ENCODE measurements at places on chromosomes 2 and 18.

DNA sequence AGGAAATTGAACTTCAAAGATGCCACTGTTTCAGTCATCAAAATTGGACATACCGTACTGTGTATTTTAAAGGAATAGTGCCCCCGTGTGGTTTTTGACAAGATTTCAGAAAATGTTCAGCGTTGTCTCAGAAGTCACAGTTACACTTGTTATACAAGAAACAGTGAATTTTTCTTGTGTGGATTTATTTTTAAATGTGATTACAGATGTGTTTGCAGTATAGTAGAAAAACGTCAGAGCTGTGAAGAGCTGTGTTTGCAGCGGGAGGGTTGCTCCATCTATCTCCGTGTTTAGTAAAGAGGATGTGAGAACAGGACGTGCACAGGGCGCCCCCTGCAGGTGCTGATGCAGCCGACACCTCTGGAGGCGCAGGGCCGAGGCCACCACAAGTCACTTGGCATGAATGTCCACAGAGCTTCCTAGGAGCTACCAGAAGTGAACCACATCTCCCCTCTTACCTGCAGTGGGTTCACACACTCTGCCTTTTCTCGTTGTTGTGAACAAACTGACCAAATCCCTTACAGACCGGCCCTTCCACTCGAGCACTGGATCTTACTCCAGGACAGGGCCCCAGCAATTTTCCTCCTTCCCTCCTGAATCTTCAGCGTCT is 73.1 kb downstream of the CACNB4 start:
- no peak for DNase-seq

- DNase-seq, result no peak
These were observed 51.6 kb downstream of the APOB start for GRCh38 chr2:20992201-20992711.

- DNase-seq, result no peak
These were observed 267.0 kb upstream of the HS6ST1 start for GRCh38 chr2:128585706-128586105.

DNA sequence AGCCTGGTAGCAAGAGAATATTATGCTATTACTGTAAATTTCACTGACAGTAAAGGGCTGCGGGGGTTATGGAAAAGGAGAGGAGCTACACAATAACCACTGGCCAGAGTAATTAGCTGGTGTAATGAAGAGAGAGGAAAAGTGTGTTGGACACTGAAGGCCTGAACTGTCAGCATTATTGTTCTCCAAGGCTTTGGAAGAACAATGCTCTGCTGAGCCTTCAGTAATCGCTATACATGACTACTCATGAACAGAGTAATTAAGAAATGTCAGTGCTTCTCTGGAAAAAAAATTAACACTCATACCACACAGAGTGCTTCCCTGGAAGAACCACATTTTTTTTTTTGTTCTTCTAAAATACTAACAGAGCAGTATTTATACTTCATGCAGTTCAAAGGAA is 931.3 kb downstream of the CPS1 start:
- no peak for DNase-seq

GRCh38 chr2:166764216-166764615 is 124.1 kb upstream of the XIRP2 start:
- no peak for DNase-seq

GRCh38 chr2:28547906-28548600 is 52.2 kb downstream of the PLB1 start:
- no peak for DNase-seq

- no peak for DNase-seq
These were observed 54.8 kb upstream of the CCDC141 start for GRCh38 chr2:179104736-179105135.

- no peak for DNase-seq
These were observed 51.1 kb upstream of the ARHGAP15 start for GRCh38 chr2:143078104-143078503.

GRCh38 chr2:55014962-55015939 is 35.0 kb downstream of the RTN4 start:
- DNase-seq, result no peak

DNA sequence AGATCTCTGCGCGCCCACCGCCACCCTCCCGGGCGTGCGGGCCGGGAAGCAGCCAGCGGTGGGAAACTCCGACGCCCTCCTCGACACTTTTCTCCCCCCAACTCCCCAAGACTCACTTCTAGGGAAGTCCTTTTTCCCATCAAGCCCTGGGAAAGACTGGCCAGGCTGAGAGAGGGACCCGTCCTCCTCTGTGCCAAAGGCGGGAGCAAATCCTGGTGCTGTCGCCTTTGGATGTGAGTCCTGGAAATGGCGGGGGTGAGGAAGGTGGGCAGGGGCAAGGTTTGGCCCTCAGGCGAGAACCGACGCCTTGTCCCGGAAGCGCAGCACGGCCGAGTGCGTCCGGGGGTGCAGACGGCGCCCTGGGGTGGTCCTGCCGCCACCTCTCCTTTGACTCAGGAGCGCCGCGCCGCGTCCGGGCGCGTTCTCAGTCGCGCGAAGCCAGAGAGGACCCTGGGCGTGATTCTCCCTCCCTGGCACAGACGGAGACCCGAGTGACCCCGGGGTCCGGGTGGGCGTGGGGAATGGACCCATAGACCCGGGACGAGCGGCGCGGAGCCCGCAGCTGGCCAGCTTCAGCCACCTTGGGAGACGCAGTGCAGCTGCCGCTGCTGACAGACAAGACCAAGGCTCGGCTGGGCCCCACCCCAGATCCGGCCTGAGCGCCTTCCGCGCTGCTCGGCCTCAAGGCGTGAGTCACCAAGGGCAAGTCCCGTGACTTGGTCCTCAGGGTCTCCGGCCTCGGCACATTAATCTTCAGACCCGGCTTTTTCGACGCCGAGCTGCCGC is 3.5 kb upstream of the LBX2 start:
- DNase-seq, result no peak

DNA sequence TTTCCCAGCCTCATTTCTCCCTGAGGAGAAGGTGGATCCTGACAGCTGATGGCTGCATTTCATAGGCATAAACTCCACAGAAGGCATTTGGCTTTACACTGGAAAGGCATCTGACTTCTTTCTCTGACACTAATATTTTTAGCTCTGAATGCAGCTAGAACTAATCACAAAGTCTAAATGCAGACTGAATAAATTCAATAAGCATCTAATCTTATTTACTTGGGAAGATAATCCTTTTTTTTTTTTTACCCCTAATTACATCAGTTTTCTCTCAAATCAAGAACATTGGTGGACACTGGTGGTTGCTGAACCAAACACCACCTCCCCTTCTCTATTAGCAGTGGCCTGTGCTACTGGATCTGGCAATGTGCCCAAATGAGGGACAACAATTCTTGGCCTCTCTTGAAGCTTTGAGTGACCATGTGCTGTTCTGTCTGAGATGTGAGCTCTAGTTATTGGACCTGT is 50.9 kb upstream of the CD226 start:
- DNase-seq, result no peak

DNA sequence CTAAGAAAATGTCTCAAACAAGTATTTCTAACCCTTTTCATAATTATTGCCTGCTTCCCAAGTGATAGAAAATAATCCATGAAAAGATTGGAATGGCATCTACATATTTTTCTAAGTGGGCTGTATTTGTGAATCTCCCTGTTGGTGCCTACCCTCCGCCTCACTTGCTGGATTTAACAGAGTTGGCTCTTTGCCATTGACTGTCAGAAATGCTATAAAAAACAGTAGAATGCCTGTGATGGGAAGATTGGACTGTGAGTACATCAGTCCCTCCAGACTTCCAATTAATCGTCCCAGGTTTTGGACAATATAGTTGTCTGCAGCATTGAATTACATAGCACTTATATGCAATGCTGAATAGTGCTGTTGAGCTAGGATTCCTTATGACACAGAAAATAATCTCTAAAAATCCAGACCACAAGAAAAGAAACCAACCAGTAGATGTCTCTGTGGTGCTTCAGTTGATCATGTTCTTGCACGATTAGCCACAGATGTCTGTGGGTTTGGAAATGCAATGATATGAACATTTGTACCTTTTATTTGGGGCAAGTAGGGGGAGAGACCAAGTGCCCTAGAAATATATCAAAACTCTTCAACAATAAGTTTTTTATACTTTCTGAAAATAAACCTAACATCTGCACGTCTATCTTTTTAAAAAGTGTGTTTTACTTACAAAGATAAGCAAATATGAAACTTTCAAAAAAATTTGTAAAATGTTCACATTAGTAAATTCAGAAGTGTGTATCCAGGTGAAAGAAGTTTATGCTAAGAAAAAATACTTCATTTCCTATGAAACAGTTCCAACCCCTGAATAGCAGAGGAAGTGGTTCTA is 88.5 kb downstream of the DYNAP start:
- no peak for DNase-seq

- DNase-seq, result no peak
These were observed 883.4 kb upstream of the CDH2 start for GRCh38 chr18:29060349-29060748.

DNA sequence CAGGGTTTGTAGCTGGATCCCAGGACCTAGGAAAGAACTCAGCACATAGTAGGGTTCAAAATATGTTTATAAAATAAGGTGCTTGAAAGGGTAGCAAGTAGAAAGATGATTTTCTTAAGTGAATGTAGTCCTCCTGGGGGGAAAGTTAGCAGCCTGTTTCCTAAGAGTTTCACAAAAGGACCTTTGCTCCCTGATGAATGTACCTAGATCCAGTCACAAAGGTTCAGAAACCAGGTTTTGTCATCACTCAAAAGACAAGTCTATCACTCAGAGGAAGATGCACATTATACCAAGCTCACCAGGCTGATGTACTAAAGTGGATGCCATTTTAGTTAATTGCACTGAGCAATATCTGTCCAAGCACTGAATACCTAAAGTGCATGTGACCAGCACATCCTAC is 378.2 kb downstream of the BCL11A start:
- no peak for DNase-seq

DNA sequence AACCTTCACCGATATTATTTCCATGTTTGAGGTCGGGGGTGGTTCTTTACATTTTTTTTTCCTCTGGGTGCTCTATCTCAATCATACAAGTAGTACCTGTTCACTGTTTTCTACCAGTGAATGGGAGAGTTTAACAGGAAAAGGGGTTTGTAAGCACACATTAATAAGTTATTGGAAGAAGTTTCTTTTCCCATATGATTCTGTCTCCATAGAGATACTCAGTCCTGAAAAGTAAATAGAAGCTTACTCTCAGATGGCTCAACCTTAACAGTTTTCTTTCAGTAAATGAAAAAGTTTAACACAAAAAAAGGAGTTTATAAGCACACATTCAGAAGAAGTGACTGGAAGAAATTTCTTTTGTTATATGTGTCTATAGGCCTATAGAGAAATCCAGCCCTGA is 995.6 kb upstream of the SLC39A10 start:
- no peak for DNase-seq

DNA sequence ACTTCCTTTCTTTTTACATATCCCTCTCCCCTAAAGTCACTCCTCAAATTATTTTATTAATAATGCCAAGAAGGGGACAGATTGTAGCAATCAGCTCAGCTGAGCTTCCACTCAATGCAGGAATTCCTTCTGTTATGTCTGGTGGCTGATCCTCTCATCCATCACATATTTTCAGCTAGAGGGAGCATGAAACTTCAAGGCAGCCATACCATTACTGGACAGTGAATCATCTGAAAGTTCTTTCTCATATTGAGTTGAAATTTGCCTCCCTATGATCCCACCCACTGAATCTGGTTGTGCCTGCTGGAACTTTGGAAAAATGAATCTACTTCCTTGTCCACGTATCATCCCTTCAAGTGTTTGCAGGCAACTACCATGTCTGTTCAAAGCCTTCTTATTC is 11.2 kb downstream of the ZNF385B start:
- no peak for DNase-seq

- DNase-seq, result no peak
These were observed 629.1 kb downstream of the ZEB2 start for GRCh38 chr2:143890798-143891197.

- DNase-seq, result no peak
These were observed 366.3 kb downstream of the NYAP2 start for GRCh38 chr2:225765820-225766219.

DNA sequence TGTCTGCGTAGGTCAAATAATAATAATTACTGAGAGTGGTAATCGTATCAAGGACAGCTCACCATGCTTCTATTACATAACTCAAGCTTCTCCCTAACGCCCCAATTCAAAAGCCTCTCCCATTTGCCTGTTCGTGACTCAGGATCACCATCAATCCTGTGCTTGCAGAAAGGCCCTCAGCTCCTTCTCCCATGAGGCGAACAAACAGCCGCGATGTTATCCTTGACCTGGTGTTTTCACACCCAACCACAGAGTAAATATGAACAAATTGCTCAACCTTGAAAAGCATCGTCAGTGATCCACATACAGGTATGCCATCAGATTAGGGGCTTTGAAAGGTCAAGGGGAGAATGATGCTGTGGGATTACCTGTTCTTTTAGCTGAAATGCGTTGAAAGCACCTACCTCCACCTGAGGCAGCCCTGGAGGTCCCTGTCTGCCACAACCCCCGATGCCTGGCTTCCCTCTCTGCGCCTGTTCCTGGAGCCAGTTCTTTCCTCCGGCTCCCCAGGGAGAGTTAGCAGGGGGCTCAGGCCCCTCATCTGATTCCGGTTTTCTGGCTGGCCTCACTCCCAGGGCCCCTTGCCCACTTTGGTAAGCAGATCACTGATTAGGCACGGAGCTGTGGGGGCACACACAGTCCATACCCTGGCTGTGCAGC is 39.1 kb upstream of the ODC1 start:
- DNase-seq, result no peak

GRCh38 chr2:24930768-24931167 is 10.7 kb upstream of the ADCY3 start:
- DNase-seq, result no peak

DNA sequence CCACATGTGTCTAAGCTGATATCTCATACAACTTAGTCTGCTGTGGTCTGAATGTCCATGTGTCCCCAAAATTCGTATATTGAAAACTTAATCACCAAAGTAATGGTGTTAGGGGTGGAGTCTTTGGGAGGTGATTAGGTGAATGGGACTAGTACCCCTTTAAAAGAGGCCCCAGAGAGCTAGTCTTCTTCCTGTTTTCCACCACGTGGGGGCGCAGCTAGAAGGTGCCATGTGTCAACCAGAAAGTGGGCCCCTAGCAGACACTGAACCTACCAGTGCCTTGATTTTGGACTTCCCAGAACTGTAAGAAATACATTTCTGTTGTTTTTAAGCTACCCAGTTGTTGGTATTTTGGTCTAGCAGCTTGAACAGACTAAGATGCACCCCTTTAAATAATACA is 86.6 kb downstream of the ASB1 start:
- no peak for DNase-seq

GRCh38 chr18:8997634-8998033 is 104.9 kb upstream of the NDUFV2 start:
- no peak for DNase-seq

- no peak for DNase-seq
These were observed 7.8 kb upstream of the ARMC9 start for GRCh38 chr2:231190531-231191197.

DNA sequence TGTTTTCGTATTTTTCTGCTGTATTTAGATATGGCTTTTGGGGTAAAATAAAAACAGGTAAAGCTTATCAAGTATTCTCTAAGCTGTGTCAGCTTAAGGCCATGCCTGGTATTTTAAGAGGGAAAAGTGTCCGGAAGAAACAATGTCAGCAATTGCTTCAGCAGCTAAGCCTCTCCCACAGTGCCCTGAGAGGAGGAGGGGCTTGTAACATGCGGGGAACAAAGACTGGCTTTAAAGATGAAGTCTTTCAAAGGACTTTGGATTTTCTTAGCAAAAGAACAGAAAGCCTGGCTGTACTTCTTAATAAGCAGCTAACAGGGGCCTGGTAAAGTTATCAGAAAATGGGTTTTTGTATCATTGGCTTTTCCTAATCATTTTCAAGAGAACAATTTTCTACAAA is 102.8 kb downstream of the PXDN start:
- DNase-seq, result no peak
